ENCODE measurements at places on chromosomes 13 and 19.
A peak's percentile ranks its signal among the peaks of the same experiment; 100 is the strongest.

- DNase-seq: peak; percentile 46
Observed at GRCh38 chr13:76887076-76887563, 915 bp upstream of the KCTD12 start.

- DNase-seq: no peak
Observed at GRCh38 chr13:108281901-108282300, 12.4 kb downstream of the TNFSF13B start.

DNA sequence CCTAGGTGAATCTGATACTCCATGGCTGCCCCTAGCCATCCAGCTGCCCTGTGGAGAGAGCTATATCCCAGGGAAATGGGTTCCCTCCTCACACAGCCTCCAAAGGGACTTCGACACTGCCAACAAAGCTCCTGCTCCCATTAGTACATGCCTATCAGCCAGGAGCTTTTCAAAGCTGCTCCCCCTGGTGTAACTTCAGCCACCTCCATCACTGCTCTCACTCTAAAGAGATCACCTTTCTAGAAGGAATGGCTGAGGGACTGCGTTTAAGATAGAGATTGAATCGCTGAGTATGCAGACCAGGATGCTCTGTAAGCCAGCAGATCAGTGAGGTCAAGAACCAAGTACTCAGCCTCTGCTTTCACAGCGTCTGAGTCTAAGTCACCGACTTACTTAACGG, 213.7 kb downstream of the NALCN start:
- DNase-seq: no peak

GRCh38 chr19:43338530-43338929, 15.0 kb upstream of the CD177 start:
- no peak for DNase-seq

DNA sequence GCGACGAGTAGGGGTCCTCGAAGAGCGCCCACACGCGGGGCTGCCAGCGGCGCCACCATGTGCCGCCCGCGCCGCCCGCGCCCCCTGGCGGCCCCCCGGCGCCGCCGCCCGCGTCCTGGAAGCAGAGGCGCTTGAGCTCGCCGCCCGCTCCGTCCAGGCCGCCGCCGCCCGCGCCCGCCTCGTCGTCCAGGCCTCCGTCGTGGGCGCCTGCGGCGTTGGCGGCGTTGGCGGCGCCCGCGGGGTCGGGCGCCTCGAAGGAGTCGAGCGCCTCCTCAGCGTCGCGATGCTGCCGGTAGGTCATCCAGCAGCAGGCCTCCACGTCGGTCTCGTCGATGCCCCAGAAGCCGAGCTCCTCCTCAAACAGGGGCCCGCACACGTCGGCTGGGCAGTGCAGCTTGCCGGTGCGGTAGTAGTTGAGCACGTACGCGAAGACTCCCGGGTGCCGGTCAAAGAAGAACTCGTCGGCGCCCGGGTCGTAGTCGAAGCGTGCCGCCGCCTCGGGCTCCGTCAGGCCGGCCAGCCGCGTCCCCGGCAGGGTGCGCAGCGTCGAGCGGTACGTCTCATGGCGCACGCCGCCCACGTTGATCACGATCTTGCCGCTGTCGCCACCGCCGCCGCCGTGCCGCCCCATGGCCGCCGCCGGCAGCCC, 829 bp downstream of the KCNC3 start:
- no peak for DNase-seq

DNA sequence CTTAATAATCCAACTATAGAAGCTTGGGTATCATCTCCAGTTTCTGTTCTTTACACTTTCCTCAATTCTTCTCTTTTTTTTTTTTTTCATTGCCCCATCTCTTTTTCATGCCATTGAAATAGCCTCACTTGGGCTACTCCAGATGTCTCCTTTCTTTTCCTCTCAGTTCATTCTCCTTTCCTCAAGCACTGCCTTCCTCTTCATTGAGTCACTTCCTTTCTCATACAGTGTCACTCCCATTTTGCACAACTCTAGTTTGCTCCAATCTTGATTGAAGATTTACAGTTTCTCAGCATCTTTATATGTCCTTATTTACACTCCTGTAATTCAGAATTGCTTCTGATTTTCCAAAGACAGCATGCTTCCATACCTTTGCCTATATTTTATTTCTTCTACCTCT, 61.3 kb downstream of the IPO5 start:
- DNase-seq: no peak

GRCh38 chr13:93328943-93329342, 102.3 kb downstream of the GPC6 start:
- no peak for DNase-seq

DNA sequence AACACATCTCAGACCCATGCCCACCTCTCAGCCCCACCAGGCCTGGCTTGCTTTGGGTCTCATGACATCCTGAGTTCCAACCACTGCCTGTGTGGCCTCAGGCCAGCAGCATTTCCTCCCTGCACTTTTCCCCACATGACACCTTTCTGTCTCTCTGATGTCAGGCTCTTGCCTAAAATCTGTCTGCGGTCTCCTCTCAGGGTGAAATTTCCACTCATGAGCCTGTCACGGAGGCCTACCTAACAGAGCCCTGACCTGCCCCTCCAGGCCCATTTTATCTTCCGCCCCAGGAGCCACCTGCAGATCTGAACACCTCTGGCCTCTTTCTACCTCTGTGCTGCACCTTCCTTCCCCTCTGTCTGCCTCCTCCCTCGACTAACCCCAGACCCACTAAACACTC, 93.5 kb downstream of the ZDHHC20 start:
- DNase-seq: no peak

- no peak for DNase-seq
Observed at GRCh38 chr13:74084375-74084935, 49.7 kb downstream of the KLF12 start.

DNA sequence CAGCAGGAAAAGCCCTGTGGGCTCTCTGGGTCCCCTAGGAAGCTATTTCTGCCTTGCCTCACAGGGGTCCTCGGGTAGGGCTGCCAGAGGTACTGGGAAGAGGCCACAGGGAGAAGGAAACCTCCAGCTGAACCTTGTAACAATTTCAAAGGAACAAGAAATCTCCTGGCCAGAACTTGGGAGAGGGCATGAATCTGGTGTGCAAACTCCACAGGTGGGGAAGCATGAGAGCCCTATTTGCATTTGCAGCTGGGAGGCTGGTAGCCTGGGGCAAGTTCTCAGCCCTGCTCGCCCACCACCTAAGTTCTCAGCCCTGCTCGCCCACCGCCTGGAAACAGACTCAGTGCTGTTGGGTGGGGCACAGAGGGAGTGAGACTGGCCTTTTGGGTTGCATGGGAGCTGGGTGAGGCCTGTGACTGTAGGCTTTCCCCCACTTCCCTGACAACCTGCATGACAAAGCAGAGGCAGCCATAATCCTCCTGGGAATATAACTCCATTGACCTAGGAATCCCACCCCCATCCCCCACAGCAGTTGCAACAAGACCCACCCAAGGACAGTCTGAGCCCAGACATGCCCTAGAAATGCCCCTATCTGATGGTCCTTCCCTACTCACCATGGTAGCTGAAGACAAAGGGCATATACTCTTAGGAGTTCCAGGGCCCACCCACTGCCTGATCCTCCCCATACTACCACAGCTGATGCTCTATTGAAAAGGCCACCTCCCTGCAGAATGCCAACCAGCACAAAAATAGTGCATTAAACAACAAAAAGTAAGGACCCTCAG, 11.7 kb downstream of the UGGT2 start:
- no peak for DNase-seq

GRCh38 chr13:22091971-22092300, 421.1 kb downstream of the FGF9 start:
- no peak for DNase-seq

GRCh38 chr13:66344805-66345517, 885.2 kb downstream of the PCDH9 start:
- DNase-seq: peak; percentile 24

DNA sequence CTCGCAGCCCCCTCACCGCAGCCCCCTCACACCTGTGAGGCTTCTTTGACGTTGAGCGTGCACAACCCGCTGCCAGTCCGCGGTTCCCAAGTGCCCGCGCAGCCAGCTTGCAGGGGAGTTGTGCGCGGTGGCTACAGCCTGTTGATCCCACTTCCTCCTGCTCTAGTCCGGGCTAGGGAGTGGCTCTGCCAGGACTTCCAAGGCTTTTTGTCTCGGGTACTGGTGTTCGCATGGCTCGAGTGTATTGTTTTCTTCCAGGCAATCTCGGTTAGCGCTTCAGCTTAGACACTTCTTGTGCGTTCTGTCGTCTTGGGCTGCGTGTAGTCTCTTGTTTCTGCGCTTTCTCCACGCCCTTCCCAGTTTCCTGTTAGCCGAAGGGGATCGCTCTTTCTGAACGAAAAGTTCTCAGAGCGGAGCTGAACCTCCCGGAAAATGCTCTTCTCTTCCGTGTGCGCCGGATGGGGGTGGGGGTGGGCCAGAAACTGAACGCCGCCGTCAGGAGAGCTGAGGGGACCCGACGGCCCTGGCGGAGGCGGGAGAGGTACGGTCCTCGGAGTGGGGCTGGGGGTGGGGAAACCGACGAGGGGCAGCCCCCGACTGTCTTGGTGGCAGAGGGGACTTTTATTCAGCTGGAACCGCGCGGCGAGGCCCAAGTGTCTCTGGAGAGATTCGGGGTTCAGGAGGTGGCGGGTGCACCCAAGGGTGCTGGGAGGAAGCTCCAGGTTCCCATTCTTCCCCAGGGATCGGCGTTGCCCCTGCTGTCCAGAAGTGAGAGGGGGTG, 697 bp upstream of the DGKH start:
- DNase-seq: peak; percentile 66

DNA sequence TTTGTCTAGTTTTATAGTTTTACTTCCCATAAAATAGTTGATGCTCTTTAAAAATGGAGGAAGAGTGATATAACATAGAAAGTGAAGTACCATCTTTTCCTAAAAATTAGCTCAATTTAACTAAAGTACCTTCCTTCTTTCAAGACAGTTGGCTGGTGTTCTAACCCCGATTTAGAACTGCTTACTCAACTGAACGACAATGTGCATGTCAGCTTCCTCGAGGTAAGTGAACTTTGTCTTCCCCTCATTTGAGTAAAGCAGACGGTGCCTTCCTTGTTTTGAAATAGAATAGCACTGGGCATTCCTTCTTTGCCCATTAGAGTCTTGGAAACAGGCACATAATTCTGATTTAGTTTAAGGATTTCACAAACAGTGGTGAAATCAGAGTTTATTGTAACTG, 1519.2 kb downstream of the EFNB2 start:
- DNase-seq: no peak

- DNase-seq: peak; percentile 65
Observed at GRCh38 chr19:52188822-52189734, 774 bp upstream of the PPP2R1A start.

DNA sequence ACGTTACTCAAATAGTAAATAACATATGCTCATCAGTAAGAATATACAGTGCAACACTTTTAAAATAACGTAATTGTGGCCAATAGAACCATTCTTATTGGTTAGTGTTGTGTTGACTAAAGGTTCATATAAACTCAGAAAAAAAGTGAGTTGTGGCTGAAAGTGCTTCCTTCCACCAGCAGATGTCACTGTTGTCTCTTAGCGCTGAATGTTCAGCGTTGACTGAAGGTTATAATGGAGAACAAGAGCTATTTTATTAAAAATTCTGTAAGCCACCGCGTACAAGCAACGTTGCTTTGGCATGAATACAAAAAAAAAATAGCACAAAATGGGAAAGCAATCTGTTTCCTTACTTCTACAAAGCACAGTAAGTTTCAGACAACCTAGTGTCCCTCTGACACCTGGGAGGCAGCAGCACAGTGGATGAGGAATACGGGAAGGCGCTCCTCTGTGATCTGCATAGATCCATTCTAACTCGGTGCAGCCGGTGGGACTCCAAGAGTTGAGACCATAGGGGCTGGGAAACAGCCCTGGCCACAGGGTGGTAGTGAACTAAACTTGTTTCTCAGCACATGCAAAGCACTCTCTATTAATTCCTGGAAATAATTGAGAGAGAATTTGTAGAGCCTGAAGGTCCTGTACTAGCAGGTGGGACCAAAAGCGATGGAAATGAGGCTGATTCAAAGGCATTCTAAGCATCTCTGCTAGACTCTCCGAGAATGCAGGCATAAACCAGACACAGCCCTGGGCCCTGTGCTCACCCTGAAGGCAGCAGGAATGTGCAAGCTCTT, 23.9 kb upstream of the OXGR1 start:
- DNase-seq: peak; percentile 50

DNA sequence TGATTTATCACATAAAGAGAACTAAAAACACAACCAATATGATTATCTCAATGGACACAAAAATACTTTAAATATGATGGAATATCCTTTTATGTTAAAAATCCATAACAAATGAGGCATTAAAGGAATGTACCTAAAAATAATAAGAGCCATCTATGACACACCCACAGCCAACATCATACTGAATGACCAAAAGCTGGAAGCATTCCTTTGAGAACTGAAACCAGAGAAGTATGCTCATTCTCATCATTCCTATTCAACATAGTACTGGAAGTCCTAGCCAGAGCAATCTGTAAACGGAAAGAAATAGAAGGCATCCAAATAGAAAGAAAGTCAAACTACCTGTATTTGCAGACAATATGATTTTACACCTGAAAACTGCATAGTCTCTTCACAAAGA, 671.0 kb downstream of the SLITRK1 start:
- DNase-seq: no peak

DNA sequence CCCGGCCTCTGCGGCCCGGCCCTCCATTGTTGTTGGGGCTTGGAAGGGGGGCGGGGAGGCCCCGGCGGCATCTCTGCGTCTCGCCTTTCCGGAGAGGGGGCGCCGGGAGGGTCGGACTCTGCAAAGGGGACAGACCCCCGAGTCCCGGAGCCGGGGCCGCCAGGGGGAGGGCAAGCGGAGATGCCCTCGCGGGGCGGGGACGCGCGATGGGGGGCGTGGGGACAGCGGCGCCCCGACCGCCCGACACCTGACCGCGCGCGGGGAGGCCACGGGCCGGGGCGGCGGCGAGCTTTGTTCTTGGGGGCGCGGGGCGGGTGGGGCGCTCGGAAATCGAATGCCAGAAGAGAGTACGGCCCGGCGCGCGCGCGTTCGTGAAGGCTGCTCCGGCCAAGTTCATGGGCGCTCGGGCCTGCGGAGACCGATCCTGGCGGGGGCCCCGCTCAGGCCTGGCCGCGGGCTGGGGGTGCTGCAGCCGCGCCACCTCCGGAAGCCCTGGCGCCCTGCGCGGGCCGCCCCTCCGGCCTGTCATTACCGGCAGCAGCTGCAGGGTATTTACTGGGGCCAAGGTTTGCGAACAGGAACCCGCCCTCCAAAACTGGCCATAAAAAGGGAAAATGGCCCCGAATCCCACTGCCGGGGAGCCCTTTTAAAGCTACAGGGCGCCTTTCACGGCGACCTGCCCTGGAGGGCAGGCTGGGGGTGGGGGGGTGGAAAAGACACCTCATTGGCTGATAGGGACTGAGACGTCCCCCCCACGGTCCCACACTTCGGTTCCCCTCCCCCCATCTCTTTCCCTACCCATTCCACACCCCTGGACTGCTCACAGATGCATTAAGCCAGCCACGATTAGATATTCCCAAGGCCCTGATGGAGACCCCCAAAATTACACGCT, 11.1 kb upstream of the NANOS3 start:
- no peak for DNase-seq

DNA sequence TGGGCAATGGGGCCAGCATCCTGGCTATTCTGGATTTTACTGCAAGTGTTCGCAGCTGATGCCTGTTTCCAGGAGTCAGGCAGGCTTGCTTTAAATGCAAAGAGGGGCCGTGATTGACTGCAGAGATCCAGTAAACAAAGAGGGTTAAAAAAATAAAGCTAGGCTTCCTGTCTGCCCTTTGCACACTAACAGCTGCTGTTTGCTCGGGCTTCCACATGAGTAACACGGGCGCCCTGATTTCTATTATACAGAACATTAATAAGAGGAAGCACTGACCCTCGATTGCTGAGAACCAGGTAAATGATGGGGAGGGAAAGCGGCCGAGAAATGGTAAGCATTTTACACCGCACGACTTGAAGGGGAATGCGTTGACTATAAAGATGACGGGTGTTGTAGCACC, 254.2 kb upstream of the ZNF507 start:
- DNase-seq: no peak

Data from hindlimb muscle (tissue), 1 donor.